ENCODE measurements at places on chromosomes 12 and 14.

GRCh38 chr12:94183708-94184379 lies 35.5 kb downstream of the PLXNC1 start:
- no peak for DNase-seq

- DNase-seq = no peak
These were observed 59.4 kb downstream of the ZNF664 start for GRCh38 chr12:124032265-124032886.

DNA sequence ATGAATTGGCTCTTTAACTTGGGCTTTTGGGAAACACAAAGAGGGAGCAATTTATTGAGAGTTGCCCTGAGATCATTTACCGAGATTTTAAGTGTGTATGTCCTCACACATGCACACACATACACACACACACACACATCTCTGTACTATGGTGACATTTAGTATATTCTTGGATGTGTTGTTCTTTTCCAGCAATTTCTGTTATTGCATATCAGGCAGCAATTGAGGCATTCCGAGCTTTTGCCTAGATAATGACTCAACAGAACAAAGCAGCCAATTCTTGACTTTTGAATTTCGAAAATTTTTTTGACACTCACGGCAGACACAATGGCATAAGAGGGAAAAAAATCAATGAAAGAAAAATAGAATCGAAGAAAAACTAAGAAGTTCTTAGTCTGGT lies 248.5 kb downstream of the DUSP6 start:
- no peak for DNase-seq

- no peak for DNase-seq
These were observed 14.0 kb downstream of the MAPK1IP1L start for GRCh38 chr14:55065411-55065810.

- no peak for DNase-seq
These were observed 506 bp upstream of the TBX5 start for GRCh38 chr12:114406316-114406983.

DNA sequence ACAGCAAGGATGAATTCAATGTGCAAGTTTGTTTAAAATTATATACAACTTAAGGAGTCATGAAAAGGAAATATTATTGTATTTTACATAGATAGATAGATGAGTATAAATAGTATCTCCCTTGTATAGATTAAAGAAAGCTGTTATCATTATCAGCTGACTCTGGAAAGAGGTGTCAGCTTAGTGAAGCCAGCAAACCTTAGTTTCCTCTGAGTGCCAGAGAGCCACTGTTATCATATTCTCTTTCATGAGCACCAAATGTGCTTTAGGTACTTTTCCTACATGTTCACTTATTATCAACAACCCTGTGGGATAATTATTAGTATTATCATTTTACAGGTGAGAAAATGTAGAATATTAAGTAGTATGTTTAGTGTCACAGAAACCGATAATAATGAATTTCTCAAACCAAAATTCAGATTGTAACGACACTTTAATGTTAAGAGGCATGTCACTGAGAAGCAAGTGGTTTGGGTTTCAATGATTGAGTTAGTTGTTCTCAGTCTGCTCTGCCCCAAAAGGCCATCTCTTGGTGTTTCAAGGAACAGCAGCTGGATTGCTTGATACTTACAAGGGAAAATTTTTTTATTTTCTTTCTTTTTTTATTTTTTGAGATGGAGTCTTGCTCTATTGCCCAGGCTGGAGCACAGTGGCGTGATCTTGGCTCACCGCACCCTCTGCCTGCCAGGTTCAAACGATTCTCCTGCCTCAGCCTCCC lies 53.7 kb downstream of the PLEKHA5 start:
- no peak for DNase-seq

- DNase-seq = no peak
These were observed 80.0 kb downstream of the BORCS5 start for GRCh38 chr12:12436831-12437345.

DNA sequence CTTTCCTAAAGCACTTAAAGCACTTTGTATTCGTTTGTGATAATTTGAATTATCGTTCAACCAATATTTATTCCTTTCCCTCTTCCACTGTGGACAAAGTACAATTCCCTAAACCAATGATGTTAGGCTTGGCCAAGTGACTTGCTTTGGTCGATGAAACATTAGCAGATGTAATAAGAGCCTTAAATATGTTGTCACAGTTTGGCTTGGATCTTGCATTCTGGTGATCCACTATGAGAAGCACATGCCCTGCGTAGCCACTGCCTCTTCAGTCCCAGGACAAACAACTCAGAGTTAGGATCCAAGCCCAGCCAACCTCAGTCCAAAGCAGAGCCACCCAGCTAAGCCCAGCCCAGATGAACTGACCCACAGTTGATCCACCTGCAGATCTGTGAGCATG lies 8.4 kb upstream of the C12orf75 start:
- DNase-seq = no peak

GRCh38 chr14:74941676-74942097 lies 13.7 kb downstream of the PGF start:
- no peak for DNase-seq

DNA sequence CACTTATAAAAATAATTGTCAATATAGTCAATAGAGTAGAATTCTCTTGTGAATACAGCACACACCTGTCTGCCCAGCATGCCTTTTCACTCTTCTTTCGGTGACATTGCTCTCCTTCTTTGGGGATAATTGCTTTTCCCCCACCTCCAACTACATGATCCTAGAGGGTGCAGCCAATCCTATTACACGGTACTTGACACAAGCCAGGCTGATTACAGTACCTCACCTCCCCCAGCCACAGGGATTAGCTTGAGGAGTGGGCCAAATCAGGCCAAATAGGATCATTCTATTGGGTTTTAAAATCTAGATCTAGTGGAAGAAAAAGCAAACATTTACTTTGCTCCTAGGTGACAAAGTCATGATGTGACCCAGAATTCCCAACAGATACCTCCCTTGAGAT lies 16.8 kb upstream of the NFYB start:
- DNase-seq = no peak

DNA sequence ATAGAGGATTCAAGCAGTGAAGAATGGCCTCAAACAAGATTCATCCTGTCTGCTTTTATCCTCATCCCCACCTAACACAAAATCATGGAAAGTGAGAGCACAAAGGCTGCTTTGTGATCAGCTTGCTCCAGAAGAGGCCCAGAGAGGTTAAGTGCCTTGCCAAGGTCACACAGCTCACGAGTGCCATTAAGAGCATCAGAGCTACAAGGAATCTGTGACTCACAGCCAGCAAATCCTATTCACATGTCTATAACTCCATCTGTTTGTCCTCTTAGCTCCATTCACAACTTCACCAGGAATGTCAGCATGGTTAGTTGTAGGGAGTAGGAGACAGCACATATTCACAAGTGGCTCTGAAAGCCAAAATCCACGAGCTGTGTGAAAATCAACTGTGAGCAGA lies 79.8 kb downstream of the TTC9 start:
- DNase-seq = no peak

DNA sequence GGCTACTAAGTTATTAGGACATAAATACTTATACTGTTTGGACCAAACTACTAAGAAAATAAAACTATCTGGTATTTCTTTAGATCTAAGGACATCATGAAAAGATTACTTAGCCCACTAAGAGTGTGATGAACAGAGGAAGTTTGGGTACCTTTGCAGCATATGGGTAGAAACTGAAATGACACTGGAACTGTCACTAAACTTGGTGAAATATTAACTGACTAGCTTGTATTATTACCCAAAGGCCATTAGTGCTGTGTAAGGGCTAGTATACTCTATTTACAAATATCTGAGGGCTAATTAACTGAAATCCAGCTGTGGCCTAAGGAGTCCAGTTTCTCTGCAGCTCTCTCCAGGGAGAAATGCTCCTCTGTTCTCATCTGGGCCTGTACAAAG lies 45.5 kb downstream of the PAWR start:
- no peak for DNase-seq
